ENCODE measurements at places on chromosomes 7 and 10. TPM values are rescaled to one million over a fixed set of nuclear protein-coding genes. Genes with fewer than 3 reads are reported as not detected.
A peak's percentile ranks its signal among the peaks of the same experiment; 100 is the strongest.

DNA sequence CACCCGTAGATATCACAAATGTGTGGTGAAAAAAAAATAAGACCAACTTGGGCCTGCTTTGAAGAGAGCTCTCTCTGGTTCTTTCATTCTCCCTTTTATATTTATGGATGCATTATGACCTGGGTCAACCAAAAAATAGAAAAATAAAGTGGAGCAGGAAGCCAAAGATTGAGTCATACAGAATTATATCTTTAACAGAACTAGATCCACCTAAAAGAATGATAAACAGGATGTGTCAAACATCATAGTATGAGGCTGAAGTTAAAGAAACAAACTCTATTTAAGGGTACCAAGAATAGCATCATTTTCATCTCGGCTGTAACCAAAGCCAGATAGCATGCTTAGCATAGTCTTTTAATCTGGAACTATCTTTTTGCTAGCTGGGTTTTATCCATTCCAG, 28.8 kb upstream of the NMT2 start:
- DNase-seq: no peak

The RNF148 gene
- 0.40 TPM for total RNA-seq

DNA sequence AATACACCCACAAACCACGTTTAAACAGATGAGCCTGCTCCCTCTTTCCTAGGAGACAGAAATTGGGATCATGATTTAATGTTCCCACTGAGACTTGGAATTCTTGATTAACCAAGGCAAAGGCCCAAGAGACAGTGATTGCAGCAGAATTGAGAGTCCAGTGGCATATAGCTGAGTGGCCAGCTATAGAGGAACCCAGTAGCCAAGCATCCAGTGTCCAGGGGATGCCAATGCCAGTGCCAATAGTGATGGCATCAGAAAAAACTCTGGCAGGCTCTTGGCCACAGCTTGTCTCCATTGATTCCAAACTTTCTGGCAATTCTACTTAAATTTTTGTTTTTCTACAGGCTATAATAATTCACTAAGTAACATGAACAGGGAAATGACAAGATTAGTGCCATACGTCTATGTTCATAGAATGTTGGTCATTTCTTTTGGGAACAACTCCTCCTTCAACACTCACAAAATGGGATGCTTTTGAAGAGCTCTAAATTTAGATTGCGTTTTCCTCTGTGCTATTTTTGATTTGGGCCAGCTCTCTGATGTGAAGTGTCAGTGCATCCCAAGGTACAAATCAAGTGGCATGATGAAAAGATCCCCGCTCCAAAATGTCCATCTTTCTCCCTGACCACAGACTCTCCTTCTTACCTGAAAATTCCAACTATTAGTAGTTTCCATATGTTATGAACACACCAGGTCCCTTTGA, 83.1 kb upstream of the A1CF start:
- DNase-seq: no peak

- no peak for DNase-seq
Observed at GRCh38 chr7:117014099-117014656, 60.9 kb downstream of the ST7 start.

DNA sequence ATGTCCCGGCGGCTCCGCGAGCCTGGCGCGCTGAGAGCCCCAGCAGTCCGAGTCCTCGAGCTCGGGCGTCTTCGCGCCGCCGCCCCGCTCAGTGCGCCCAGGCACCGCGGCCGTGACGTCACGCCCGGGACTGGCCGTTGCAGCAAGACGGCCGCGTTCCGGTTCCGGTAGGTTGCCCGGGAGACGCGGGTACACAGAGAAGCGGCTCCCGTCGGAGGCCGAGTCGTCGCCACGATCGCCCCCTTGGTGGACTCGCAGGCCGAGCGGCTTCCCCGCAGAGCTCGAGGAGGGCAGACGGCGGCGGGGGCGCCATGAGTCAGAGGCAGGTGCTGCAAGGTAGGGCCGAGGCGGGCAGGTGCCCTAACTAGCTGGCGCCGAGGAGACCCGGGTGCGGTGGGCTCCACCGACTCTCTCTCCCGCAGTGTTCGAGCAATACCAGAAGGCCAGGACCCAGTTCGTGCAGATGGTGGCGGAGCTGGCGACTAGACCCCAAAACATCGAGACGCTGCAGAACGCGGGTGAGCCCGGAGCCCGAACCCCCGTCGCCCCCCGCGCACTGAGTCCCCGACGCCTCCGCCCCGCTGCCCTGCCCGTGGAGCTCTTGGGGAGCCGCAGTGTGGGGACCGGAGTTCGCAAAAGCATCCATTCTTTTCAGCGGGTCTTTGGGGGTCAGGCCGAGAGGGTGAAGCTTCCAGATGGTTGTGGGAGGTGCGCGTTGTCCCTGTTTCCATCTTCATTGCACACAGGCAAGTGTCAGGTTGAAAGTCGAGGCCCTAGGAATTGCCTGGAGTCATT, at the start of gene SPAG6:
TSS of gene SPAG6 (plus strand) at position 196 of the 795 bp plus-strand sequence. CDS start at position 312, 116 bp downstream.
- DNase-seq: peak; percentile 90

- peak; percentile 43 for DNase-seq
Observed at GRCh38 chr7:79820387-79820786, 314.2 kb upstream of the GNAI1 start.

The ZNF722 gene
- total RNA-seq: not detected

DNA sequence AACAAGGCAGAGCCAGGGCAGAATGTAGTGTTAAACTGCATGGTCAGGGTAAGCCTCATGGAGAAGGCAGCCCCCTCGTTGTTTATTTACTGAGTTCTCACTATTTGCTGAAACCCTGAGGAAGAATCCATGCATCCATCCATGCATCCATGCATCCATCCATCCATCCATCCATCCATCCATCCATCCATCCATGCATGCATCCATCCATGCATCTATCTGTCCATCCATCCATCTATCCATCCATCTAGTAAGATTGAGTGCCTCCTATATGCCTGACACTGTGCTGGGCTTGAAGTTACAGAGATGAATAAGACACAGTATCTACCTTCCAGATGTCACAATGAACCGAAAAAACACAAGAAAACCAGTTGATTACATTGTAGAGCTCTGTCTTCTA, 201.4 kb upstream of the AGK start:
- DNase-seq: no peak

DNA sequence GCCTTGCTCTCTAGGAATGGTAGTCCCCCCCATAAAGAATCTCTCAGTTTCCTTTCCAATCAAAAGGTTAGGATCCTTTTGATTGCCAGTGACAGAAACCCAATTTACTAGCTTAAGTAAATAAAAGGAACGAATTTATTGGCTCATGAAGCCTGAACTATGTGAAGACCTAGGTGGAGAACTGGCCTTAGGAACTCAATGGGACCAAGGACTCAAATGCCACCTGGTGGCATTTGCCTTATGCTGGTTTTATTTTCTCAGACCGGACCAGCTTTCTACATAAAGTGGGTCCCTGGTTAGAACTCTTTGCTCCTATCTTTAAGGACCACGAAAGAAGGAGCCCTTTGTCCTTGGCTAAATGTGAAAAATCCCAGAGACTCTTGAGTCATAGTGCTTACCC, 25.4 kb downstream of the CFTR start:
- no peak for DNase-seq

DNA sequence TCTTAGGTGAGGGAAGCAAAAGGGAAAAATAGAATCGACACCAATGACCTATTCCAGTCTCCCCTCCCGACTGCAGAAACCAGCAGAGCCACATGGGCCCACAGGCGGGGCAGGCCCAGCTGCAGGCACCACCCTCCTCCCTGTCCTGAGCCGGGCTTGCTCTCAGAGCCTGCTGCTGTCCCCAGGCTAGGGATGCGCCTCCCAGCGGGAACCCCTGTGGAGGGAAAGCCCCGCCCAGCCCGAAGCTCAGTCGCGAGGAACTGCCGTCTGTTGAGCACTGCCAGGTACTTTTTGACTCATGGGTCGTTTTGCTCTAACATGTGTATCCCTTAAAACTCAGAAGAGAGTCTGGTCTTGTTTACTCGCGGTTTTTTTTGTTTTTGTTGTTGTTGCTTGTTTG, 124.5 kb upstream of the RET start:
- DNase-seq: peak; percentile 80

- DNase-seq: no peak
Observed at GRCh38 chr10:79285315-79286197, 61.7 kb upstream of the PPIF start.

- no peak for DNase-seq
Observed at GRCh38 chr7:107998660-107999480, 4.1 kb downstream of the LAMB1 start.

The ARMS2 gene
- not detected for total RNA-seq

- DNase-seq: no peak
Observed at GRCh38 chr7:44111761-44112160, 7.6 kb downstream of the AEBP1 start.

GRCh38 chr7:142788303-142789289, 17.8 kb downstream of the PRSS2 start:
- no peak for DNase-seq
